ENCODE measurements at places on chromosomes 4 and X.
A peak's percentile ranks its signal among the peaks of the same experiment; 100 is the strongest.

DNA sequence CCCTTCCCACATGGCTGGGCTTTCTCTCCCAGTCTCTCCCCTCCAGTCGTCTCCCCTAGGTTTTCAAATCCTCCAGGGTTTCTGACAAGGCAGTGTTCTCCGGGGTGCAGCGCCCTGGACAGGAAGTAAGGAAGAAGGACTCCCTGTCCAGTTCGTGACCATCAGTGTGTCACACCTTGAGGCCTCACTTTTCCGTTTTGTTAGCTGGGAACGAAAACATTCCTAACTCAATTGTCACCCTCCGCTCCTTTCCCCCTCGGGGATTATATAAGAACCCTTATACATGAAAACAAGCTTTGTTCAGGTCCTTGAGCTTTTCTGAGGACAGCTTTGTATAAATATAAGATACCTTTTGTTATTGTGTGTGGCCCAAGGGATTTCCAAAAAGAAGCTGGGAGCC is 92.1 kb downstream of the KDR start:
- DNase-seq = no peak

DNA sequence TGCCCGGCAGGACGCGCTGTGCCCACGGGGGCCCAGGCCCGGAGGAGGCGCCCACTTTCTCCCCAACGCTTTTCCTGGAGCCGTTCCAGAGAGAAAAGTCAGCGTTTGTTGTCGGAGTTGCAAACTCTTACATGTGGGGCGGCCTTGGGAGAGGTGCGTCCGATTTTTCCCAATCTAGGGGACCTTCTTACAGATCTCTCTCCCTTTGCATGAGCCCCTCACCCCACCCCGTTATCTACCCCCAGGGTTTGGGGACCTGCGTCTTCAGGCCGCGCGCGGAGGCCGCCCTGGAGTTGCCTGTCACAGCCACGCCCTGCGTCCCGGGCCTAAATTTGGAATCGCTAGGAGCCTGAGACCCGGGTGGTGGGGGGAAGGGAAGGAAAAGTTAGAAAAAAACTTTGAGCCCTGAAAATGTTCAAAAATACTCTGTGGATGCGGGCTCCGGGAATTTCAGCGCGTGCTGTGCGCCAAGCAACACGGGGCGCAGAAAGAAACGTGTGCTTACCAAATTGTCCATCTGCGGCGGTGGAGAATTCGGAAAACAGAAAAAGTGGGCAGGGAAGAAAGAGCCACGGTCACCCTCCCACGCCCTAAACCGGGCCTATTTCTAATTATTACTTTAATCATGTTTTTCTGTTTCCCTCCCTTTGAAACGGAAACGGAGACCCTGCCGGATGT is 587 bp downstream of the CD99 start:
- no peak for DNase-seq

GRCh38 chr4:116180157-116180601 is 905.2 kb downstream of the TRAM1L1 start:
- peak; percentile 56 for DNase-seq

- no peak for DNase-seq
Measured at GRCh38 chr4:118035309-118035708, 1.0 kb downstream of the NDST3 start.

DNA sequence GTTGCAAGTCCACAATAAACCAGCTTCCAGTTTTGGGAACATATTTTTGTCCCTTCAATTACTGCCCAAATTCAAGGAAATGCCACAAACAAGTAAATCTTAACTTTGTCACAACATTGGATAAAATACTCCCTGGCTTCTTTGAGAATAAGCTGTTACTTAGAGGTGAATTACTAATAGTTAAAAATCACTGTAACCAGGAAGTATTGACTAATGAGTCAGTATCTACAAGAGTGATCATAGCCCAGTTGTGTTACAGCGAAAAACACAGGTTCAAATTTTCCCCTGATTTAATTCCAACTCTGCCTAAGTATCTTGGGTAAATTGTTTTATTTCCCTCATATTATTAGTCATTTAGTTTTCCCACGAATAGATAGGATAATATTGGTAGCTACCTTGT is 291.2 kb upstream of the PPARGC1A start:
- DNase-seq = no peak

- DNase-seq = no peak
Measured at GRCh38 chr4:6343939-6344408, 74.3 kb downstream of the WFS1 start.

DNA sequence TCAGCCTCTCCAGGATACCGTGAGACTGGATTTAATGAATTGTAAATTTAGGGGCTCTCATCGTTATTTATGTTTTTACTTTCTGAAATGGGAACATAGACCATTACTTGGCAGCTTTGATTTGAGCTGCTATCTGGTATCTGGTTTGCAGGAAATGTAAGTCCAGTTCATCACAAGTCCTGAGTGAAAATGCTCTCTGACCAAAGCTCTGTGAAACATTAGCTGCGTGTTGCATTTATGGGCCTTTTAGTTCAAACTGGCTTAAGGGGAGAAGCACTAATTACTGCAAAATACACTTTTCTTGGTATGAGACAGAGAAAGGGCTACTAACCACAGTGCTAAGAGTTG is 420 bp downstream of the CC2D2A start:
- DNase-seq = no peak

Data from Ammon's horn (tissue), 1 donor.